ENCODE measurements at places on chromosomes 1 and 21. TPM values are rescaled to one million over a fixed set of nuclear protein-coding genes. Genes with fewer than 3 reads are reported as not detected.

DNA sequence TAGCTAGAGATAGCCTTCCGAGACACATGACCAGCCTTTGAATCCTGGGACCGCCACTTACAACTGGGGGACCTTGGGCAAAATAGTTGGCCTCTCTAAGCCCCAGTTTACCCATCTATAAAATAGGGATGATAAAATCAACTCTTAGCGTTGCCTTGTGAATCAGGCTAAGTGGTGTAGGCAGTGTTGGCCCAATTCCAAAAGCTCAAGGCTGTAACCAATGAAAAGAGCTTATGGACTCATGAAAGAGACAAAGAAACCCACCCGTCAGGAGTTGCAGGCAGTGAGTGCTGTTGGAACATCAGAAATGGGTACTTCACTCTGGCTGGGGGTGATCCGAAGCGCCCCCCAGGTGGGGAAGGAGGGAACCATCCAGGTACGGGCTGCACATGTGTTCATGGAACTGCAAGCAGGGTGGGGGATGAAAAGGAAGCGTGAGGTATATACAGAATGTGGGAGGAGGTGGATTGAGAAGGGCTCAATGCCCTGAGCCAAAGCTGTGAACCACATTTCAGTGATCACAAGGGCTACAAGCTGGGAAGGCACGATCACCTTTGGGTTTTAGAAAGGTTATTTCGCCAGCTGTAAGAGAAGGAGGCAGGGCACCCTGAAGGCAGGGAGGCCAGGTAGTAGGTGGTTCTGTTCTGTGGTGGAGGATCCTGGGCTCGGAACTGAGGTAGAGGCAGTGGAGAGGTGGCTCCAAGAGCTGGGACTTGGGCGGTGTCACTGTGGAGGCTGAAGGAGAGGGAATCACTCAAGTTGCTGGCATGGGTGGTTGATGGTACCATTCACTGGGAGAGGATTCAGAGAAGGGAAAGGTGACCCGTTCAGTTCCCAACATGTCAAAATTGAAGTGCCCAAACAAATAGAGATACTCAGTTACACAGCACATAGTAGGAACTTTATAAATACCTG lies 11.4 kb upstream of the KIAA1614 start:
- DNase-seq, result no peak

- DNase-seq, result peak; percentile 73
Observed at GRCh38 chr1:27428316-27429028, 36.0 kb downstream of the GPR3 start.

The SH3D21 gene
- total RNA-seq, result 1.1 TPM

GRCh38 chr1:53419034-53419433 lies 40.2 kb upstream of the DMRTB1 start:
- DNase-seq, result no peak

GRCh38 chr1:25909040-25909439 lies 2.8 kb upstream of the STMN1 start:
- no peak for DNase-seq

The BTBD19 gene
- 6.6 TPM for total RNA-seq

The LHX8 gene
- total RNA-seq, result not detected

GRCh38 chr1:2148691-2149090 lies 45.9 kb downstream of the FAAP20 start:
- DNase-seq, result no peak

Measured in pulmonary artery endothelial cell (primary cell).